ENCODE measurements at places on chromosomes 5 and 9. TPM values are rescaled to one million over a fixed set of nuclear protein-coding genes. Genes with fewer than 3 reads are reported as not detected.

Gene NME5
- 11.1 TPM for total RNA-seq

Gene TMOD1
- total RNA-seq: 0.65 TPM

Gene PHF24
- total RNA-seq: 0.11 TPM

Gene HEXB
- total RNA-seq: 244 TPM

Gene SPINK4
- total RNA-seq: not detected

Gene PSMD5
- 57.6 TPM for total RNA-seq

Gene FUT7
- total RNA-seq: not detected

Gene CCDC192
- total RNA-seq: not detected

Gene IL4
- total RNA-seq: not detected

Gene MEIKIN
- not detected for total RNA-seq

Gene FOXD4L4
- total RNA-seq: 0.13 TPM

Gene HTR4
- total RNA-seq: 0.11 TPM

Gene LCN15
- not detected for total RNA-seq

Gene GFI1B
- total RNA-seq: not detected

Gene ANKDD1B
- total RNA-seq: 0.78 TPM

Gene PDE4D
- 45.3 TPM for total RNA-seq

Gene HNRNPA0
- total RNA-seq: 20.6 TPM

Gene SET
- 418 TPM for total RNA-seq

Gene POLR3G
- 12.1 TPM for total RNA-seq

Gene GPR150
- not detected for total RNA-seq

Gene LHX3
- not detected for total RNA-seq

Gene NFIL3
- total RNA-seq: 40.2 TPM

Gene AGXT2
- total RNA-seq: not detected

Gene LRRC19
- under 0.01 TPM for total RNA-seq

Gene MARVELD2
- total RNA-seq: 3.8 TPM

Gene GMCL2
- not detected for total RNA-seq

Gene TMEM167A
- 94.6 TPM for total RNA-seq

Gene CCL27
- not detected for total RNA-seq

Gene AQP3
- total RNA-seq: 2.4 TPM

Gene MAN1B1
- total RNA-seq: 60.9 TPM

Gene LHFPL2
- total RNA-seq: 292 TPM

Gene EQTN
- total RNA-seq: not detected

Gene LCN1
- total RNA-seq: not detected

Gene CCIN
- 0.32 TPM for total RNA-seq

Gene NR5A1
- total RNA-seq: not detected

Gene KIF4B
- not detected for total RNA-seq

Gene ST8SIA4
- 0.13 TPM for total RNA-seq

All from articular chondrocyte of knee joint (primary cell).